ENCODE measurements at places on chromosomes 4 and X.

DNA sequence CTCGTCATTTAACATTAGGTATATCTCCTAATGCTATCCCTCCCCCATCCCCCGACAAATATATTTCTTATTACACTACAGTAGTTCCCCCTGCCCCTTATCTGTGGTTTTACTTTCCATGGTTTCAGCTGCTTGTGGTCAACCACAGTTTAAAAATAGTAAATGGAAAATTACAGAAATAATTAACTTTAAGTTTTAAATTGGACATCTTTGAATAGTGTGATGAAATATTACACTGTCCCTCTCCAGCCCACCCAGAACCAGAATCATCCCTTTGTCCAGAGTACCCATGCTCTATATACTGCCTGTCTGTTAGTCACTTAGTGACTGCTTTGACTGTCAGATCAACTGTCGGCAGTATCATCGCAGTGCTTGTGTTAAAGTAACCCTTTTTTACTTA is 47.4 kb upstream of the VEGFC start:
- DNase-seq, result no peak

- no peak for DNase-seq
These were observed 35.5 kb upstream of the SMAD1 start for GRCh38 chr4:145446184-145446583.

GRCh38 chrX:154333837-154334271 is 38.3 kb downstream of the TKTL1 start:
- DNase-seq, result no peak

- DNase-seq, result no peak
These were observed 995.1 kb upstream of the INTU start for GRCh38 chr4:126637706-126638105.

Measured in CD4-positive, alpha-beta T cell treated with Interleukin-21 for 1 hour (primary cell).